ENCODE measurements at places on chromosomes 5 and 9.

DNA sequence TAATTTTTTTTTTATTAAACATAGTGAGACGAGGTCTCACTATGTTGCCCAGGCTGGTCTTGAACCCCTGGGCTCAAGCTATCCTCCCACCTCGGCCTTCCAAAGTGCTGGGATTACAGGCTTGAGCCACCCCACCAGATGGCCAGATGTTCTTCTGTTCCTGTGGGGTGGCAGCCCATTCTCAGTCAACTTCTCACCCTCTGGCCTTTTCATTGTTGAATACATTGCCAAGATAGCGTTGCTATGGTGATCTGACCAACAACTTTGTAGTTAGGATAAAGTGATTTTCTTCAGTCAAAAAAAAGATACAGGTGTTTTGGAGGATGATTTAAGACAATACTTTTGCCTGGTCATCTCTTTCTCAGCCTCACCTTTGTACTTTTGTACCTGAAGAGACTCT lies 109.1 kb downstream of the EGFLAM start:
- DNase-seq, result no peak

DNA sequence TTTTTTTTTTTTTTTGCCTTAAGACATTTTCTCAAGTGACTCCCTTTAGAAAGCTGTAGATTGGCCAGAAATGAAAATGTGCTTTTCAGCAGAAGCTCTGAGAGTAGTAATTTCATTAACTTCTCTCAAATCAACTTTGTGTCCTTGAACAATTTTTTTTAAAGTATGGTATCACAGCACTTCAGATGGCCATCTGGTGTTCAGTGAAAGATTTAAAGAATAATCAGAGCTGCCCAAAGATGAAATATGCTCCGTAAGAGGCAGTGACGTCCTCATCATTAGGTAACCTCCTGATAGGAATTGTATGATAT lies 43.0 kb upstream of the PCAT7 start:
- no peak for DNase-seq

DNA sequence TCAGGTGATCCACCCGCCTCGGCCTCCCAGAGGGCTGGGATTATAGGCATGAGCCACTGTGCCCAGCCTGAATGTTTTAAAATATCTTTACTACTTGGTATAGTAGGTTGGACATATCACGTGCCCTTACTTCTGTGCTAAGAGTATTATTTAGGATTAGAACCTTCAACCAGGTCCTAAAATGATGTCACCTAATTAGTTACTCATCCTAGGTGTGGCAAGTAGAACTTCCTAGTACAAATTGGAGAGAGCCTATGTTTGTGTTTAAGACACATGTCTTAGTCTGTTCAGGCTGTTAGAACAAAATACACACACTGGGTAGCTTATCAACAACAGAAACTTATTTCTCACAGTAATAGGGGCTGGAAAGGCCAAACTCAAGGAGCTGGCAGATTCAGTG lies 51.5 kb downstream of the ZFAND5 start:
- no peak for DNase-seq

DNA sequence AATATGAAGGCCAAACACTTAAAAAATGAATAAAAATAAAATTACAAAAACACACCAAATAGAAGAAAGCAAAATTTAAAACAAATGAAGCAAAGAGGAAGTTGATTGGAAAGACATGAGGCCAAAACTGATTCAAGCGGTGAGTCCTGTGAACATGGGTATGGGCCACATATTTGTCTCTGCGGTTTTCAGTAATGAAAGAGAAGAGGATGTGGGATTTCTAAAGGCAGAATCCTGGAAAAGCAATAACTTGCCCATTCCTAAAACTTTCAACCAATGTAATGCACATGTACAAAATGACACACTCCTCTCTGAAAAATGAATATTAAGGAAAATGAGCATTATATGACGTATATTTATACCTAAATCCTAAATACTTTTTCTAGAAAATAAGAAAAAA lies 263.7 kb downstream of the SEMA5A start:
- DNase-seq, result no peak

DNA sequence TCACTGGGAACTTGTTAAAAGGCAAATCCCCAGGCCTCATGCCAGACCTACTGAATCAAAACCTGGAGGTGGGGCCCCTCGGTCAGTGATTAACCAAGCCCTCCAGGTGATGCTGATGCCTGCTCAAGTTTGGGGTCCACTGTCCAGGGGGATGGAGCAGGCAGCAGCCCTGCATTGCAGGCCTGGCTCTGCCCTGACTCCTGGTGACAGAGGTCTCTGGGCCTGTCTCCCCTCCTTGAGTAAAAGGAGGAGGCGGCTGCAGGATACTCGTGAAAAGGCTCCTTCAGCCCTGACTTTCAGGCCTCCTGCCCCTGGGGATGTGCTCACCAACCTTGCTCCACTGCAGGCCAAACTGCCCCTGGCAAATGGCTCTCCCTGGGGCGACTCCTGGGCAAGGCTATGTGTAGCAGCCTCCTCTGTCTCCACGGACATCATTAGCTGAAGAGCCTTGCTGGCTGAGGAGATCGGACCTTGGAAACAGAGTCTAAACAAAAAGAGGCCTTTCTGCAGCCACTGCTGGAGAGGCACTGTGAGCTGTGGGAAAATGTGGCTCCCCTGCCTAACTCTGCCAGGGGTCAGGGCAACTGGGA lies 134.8 kb upstream of the ALDH1B1 start:
- no peak for DNase-seq

DNA sequence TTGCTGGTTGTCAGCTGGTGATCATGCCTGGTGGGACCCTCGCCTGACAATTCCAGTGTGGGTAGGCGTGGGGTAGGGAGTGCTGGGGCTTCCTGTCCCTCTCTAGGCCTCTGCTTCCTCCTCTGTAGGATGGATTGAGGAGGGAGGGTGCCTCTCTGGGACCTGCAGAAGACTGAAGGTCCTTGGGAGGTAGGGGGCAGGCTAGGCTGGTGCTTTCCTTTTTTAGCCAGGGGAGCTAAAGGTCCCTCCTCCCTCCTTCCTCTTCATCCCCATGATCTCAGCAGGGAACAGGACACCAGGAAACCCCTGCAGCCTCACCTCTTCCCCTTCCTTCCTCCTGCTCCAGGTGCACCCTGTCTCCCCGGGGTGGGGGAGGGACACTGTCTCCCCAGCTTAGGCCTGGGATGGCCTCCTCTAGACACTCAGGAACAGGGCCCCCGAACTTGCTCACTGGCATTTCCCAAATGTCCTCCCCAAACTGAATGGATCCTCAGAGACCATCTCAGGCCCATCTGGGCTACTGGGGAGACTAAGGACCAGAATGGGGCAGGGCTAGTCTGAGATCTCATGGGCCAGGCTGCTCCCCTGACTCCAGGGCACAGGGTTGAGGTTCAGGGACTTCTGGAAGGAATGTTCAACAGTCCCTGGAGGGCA lies 8.4 kb downstream of the SH2D3C start:
- no peak for DNase-seq

DNA sequence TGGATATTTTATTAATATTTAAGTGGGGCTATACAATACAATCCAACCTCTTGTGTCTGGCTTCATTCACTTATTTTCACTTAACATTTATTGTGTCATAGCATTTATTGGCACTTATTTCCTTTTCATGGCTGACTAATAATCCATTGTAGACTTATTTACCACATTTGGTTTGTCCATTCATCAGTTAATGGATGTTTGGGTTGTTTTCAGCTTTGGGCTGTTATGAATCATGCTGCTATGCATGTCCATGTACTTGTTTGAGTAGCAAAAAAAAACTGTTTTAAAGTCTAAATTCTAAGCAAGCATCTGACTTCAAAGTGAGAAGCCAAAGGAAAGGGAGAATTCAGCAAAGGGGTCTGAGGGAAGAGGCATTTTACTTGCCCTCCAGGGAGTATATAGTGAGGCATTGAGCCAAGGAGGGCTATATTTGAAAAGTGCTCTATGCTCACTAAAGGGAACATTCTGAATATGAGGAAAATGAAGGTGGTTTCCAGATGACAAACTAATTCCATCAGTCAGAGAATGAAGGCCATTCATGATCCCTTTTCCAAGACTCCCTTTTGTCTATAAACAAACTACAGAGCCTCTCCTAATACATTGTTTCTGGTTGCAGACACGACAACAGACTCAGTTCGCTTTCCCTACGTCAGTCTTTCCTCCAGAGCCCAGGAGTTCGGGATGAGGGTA lies 532.8 kb upstream of the KLF4 start:
- DNase-seq, result no peak

- DNase-seq, result no peak
Measured at GRCh38 chr9:137048655-137049543, 2.9 kb upstream of the NPDC1 start.

GRCh38 chr5:36173426-36173825 lies 21.5 kb downstream of the SKP2 start:
- DNase-seq, result no peak

Measured in activated naive CD8-positive, alpha-beta T cell treated with anti-CD3 and anti-CD28 coated beads, Interleukin-2, amount 50 U/mL, for 16 hours (primary cell).